ENCODE measurements at places on chromosomes 12 and 14.
A peak's percentile ranks its signal among the peaks of the same experiment; 100 is the strongest.

- no peak for DNase-seq
Measured at GRCh38 chr14:98501836-98502235, 770.2 kb downstream of the BCL11B start.

GRCh38 chr12:109595321-109595902 is 21.8 kb downstream of the MVK start:
- no peak for DNase-seq

DNA sequence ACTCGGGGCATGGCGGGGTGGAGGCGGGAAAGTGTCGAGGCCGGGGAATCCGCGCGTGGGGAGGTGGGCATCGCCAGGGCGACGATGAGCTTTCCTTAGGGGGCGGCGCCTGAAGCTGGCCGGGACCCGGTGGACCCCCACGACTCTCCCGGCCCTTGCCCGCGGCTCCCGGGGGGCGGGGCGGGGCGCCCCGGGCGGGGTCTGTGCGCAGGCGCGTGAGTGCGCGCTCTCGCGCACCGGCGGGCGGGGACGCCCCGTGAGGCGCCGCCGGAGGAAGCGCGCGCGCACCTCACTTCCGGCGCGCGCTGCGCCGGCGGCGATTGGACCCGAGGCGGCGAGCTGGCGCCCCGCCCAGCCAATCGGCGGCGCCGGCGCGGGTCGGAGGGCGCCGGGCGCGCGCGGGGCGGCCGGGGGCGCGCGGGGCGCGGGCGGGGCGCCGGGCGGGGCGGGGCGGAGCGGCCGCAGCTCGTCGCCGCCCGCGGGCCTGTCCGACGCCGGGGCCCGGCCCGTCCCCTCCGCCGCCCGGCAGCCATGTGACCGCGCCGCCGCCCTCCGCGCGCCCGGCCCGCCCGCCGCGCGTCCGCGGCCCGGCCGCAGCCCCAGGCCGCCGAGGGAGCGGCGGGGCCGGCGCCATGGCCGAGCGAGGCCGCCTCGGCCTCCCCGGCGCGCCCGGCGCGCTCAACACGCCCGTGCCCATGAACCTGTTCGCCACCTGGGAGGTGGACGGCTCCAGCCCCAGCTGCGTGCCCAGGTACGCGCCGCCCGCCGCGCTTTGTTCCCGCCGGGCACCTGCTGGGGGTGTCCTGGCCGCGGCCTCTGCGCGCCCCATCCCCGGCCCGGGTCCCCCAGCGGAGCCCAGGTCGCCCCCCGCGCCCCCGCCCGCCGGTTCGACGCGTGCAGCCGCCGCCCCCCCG is at the start of gene PACS2:
TSS of gene PACS2 (plus strand) at position 462 of the 914 bp plus-strand sequence. CDS start at position 633, 171 bp downstream.
- DNase-seq, result peak; percentile 96

- no peak for DNase-seq
Measured at GRCh38 chr14:74531006-74531405, 37.4 kb downstream of the ISCA2 start.

GRCh38 chr12:91056488-91056887 is 1.3 kb downstream of the KERA start:
- no peak for DNase-seq

DNA sequence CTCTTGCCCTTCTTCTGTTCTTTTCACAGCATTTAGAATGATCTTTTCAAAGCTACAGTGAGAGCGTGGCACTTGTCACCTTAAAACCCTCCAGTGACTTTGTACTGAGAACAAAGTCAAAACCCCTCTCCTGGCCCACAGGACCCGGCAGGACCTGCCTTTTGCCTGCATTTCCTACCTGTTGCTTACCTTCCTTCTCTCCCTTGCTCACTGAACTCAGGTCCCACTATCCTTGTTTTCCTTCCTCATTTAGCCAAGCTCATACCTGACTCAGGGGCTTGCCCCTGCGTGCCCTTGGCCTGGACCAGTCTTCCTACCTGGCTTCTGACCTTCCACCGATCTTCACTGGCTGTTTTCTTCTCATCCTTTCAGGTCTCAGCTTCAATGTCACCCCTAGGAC is 112.3 kb upstream of the PRMT8 start:
- no peak for DNase-seq

- DNase-seq, result no peak
Measured at GRCh38 chr12:104282109-104282508, 21.4 kb upstream of the EID3 start.

DNA sequence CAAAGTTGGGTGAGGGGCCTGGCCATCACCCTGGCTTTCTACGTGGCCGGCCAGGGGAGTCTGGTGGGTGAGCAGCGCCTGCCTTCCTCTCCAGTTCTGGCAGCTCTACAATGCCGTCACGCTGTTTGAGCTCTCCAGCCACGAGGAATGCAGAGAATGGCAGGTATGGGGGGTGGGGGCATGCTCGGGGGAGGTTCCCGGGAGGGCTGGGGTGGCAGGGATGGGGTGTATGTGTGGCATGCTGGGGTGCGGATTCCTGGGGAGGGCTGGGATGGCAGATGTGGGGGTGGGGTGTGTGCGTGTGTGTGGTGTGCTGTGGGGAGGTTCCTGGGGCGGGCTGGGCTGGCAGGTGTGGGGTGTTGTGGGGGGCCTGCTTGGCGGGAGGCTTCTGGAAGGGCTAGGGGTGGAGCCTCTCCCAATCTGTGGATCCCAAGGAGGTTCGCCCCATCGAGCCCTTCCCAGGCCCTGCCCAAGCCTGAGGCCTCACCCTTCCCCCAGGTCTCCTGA is 18.5 kb downstream of the RHOF start:
- DNase-seq, result no peak

GRCh38 chr14:36317650-36318049 is 2.8 kb downstream of the MBIP start:
- no peak for DNase-seq

DNA sequence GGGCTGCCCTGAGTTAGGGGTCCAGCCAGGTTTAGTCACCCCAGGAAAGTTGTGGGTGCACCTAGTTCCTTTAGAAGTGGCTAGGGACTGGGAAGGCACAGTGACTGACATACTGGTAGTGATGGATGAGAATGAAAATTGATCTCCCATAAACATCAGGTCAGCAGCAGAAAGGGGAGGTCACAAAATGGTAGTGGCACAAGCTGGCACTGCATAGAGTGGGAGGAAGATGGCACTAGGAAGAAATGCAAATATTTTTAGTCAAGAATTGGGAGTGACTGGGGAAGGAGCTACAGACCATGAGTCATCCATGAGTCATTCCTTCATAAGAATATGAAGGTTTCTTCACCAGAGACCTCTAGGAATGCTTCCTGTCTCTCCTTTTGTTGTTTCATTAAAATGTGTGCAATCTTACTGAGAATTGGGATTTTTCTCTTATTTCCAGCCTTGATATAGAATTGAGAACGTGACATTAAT is 198.3 kb upstream of the AMIGO2 start:
- DNase-seq, result no peak

GRCh38 chr14:74502236-74503019 is 8.9 kb downstream of the ISCA2 start:
- DNase-seq, result peak; percentile 39

- no peak for DNase-seq
Measured at GRCh38 chr12:67425394-67425793, 156.2 kb downstream of the CAND1 start.

DNA sequence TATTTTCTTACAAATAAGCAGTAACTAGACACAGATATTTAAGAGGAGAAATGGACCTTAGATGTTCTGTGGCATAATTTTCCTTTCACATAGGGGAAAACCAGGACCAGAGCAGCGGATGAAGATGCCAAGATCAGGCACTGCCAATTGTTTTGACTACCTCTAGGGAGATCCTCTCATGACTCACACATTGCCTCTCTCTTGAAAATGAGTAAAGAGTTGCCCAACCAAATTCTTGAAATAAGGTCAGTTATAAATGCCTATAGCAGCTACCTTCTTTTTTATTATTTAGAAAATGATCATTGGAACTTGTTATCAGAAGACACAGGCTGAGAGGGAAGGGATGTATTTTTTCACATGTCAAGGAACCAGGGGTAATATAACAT is 263.4 kb upstream of the PLEKHG7 start:
- peak; percentile 73 for DNase-seq

DNA sequence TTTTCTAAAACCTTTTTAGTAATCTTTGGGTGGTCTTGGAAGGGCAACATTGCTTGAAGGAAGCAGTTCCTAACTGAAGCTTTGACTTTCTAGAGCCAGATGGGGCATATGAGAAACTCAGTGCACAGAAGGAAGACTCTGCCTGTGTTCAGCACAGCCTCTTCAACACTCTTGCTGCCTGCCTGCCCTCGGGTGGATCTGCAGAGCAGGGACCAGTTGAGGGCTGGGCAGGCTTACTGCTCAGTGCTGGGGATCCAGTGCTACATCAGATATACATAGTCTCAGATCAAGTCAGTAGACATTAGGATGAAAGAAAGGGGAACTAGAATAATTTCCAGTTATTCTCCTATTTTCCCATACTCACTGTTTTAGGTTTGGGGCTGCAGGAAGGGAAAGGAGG is 29.5 kb upstream of the TMX1 start:
- DNase-seq, result no peak

DNA sequence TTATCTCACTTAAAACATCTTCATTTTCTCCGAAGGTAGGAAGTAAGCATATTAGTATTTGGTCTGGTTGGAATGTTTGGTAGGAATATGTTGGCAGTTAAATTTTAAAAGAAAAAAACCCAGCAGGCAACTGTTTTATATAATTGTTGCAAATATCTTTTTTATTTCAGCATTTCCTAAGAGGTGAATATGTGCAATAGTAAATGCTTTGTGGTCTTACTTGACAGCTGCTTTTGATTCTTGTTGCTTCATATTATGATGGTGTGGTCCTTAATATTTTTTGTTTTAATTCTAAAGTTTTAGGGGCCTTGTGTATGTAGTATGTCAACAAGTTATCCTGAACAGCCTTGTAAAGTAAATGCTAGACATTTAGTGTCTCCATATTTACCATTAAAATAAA is 6.3 kb downstream of the TRAFD1 start:
- no peak for DNase-seq

- DNase-seq, result no peak
Measured at GRCh38 chr12:59999291-59999690, 403.5 kb downstream of the SLC16A7 start.

- DNase-seq, result no peak
Measured at GRCh38 chr12:27453421-27453820, 6.9 kb downstream of the SMCO2 start.

GRCh38 chr12:188910-189621 is 24.9 kb downstream of the SLC6A12 start:
- peak; percentile 35 for DNase-seq

GRCh38 chr12:92145481-92145730 is 240 bp downstream of the BTG1 start:
- DNase-seq, result no peak

GRCh38 chr14:47277703-47278102 is 397.7 kb downstream of the MDGA2 start:
- DNase-seq, result no peak

DNA sequence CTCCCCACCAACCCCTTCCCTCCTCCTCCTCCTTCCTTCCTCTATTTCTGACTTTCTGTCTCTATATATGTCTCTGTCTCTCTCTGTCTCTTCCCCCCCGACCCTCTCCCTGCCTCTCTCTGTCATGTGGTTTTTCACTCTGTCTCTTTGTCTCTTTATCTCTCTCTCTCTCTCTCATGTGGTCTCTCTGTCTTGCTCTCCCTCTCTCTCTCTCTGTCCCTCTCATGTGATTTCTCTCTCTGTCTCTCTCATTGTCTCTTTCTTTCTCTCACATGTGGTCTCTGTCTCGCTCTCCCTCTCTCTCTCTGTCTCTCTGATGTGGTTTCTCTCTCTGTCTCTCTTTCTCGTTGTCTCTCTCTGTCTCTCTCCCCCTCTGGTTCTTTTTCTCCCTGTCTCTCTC is 59.3 kb downstream of the PHETA1 start:
- DNase-seq, result no peak

- DNase-seq, result no peak
Measured at GRCh38 chr14:68959035-68959434, 20.1 kb downstream of the ACTN1 start.

DNA sequence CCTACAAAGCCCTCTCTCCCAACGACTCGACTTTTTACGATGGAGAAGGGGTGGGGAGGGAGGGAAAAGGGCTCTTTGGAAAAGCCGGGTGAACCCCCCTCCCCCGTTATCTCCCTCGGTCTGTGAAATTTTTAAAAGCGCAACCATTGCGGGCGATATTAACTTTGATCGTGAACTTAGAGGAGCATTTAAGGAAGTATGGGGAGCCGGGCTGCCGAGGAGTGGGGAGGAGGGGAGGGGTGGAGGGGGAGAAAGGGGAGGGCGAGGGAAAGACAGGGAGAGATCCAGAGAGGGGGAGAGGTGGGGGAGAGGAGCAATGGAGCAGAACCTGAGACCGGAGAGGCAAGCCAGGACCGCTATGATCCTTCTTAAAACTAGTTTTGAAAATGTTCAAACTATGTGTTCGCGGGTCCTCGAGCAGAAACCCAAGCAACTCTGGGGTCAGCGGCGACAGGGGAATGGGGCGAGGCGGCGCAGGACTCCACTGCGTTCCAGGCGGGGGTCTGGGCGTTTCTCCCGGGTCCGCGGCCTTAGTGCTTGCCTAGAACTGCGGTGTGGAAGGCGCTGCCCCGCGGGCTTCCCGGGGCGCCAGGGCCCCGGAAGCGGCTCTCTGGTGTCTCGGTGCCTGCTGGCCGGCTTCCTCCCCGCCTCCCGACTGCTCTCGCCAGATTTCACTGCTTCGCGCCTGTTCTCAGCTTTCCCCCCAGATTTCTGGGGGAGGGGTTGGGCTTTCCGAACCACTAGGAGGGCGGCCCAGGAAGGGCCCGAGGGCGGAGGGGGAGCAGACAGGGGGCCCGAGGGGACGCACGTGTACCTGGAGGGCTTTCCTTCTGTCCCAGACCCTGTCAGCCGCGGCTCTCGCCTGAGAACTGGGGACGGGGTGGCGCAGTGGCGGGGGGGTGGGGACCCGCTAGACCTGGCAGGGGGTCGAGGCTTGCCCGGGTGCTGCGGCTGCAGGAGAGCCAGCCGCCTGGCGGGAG is at the start of gene HOTAIR:
TSS of gene HOTAIR (minus strand) at position 871 of the 980 bp plus-strand sequence.
- DNase-seq, result no peak

DNA sequence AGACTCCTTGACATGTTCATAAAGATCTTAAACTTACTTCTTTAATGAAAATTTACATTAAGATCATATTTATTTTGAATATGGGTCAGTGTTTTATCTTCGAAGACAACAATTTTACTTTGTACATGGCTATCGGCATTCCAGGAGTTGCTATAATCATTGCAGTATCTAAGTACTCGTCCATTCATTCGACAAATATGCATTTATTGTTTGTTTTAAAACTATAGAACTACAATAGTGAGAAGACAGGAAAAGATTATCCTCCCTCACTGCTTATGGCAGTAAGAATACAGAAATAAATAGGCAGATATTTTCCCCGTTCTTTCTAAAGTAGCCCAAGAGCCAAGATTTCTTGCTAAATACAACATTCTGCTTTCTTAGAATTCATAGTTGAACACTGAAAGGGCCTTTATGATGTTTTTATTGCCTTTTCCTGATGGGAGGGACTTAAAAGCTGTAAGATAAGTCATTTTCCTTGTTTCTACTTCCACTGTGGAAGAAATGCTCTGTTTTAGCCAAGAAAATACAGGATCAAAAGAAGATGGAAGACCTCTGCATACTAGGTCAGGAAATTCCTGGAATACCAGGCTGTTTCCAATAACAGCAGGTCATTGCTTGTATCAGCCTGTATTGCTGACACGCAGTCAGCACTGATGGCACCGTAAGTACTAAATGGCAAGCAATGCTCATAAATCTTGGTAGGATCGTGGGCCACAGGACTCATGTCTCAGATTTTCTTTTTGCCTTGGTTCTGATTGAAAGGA is 521.0 kb upstream of the ATP2B1 start:
- DNase-seq, result no peak

All from NCI-H446 (cell line).